ENCODE measurements at places on chromosomes 6 and 20.

GRCh38 chr20:59214606-59215547, 51.3 kb downstream of the ZNF831 start:
- DNase-seq, result no peak

GRCh38 chr6:17785094-17785787, 78.5 kb upstream of the NUP153 start:
- DNase-seq, result no peak

DNA sequence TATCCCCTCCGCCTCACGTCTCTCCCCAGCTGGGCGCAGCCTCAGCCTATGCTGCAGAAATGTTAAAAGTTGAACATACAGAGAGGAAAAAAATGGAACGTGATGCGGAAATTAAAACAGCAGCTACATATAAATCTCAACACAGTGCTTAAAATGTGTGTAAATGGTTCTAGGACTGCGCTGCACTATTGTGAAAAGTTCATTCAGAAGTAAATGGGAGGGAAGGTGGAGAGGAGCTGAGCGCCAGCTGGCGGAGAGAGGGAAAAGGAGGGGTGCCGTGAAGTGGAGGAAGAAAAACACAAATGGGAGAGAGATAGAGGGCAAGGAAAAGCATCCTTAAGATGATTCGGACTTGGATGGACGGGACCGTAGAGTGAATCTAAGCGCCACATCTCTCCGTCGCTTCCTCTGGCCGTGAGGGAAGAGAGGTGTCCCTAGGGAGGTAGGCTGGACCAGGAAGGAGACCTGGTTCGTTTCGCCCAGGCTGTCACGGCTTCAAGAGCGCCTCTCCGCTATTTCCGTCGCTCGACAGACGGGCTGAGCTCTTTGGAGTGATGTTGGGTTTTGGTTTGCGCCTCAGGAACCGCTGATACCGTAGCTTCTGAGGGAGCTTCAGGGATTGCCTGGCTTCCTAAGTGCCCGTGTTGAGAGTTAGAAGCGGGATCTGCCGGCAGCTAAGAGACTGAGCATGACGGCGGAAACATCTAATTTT, 113.7 kb downstream of the TRIM27 start:
- no peak for DNase-seq

DNA sequence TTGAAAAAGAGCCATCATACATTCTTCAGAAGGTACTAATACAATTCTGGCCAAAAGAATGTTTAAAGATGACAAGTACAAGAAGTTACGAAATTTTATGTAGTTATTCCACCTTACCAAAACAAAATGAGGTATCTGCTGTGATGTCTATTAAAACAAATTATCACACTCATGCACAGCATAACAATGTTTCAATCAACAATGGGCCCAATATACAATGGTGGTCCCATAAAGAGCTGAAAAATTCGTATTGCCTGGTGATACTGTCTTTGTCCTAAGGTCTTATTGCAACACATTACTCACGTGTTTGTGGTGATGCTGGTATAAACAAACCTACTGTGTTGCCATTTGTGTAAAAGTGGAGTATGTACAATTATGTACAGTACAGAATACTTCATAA, 3.6 kb upstream of the NUP153 start:
- DNase-seq, result no peak

GRCh38 chr6:87742106-87742505, 40.1 kb upstream of the AKIRIN2 start:
- DNase-seq, result no peak

- no peak for DNase-seq
These were observed 22.8 kb upstream of the PCMTD2 start for GRCh38 chr20:64232794-64233193.

GRCh38 chr6:56827908-56828649, 126.8 kb upstream of the BEND6 start:
- no peak for DNase-seq

DNA sequence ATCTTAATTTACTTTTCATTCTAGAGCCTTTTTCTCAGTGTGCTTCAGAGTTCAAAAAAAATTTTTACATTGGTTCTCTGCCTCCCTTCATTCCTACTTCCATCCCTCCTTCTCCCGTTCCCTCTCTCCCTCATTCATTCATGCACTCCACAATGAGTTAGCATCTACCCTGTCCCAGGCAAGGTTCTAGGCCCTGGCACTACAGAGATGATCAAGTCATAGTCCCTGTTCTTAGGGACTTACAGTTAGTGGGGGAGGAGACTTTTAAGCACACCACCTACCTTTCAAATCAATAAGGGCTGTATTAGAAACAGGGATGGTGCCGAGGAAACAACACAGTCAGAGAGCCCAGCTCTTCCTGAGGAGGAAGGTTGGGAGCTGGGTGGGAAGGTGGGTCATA, 40.3 kb downstream of the MAP3K5 start:
- DNase-seq, result no peak
